NCI-H1930 (cell line): ENCODE measurements at places on chromosomes 13 and 19.

GRCh38 chr13:91369441-91369831 lies 21.9 kb downstream of the MIR17HG start:
- DNase-seq, result no peak

DNA sequence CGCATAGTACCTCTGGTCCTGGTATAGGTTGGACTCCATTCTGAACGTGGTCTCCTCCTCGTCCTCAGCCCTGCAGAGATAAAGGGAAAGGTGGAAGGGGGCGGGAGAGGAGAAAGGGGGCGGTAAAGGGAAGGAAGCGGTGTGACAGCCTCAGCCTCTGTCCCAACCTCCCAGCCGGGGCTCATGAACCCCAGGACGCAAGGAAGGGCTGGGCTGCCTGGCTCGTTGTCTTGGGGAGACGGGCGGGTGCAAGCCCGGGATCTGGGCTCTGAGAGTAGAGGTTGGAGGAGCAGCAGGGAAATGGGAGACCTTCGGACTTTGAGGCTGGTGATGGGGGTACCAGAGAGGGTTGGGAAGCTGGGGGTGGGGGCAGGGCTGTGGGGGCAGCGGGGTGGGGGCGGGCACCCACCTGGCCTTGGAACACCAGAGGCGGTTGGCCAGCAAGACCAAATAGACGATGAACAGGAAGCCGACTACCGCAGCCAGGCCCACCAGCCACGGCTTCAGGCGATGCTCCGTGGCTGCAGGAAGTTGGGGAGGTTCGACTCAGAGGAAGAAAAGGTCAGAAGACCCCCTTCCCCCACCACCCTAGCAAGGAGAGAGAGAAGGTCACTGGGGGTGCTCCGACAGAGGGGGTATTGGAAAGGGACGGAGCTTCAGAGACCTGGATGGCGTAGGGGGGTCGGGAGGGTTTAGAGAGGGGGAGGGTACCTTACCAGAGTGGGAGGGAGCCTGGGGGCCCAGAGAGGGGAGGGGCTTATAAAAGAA lies 1.7 kb downstream of the SMIM24 start:
- DNase-seq, result no peak

DNA sequence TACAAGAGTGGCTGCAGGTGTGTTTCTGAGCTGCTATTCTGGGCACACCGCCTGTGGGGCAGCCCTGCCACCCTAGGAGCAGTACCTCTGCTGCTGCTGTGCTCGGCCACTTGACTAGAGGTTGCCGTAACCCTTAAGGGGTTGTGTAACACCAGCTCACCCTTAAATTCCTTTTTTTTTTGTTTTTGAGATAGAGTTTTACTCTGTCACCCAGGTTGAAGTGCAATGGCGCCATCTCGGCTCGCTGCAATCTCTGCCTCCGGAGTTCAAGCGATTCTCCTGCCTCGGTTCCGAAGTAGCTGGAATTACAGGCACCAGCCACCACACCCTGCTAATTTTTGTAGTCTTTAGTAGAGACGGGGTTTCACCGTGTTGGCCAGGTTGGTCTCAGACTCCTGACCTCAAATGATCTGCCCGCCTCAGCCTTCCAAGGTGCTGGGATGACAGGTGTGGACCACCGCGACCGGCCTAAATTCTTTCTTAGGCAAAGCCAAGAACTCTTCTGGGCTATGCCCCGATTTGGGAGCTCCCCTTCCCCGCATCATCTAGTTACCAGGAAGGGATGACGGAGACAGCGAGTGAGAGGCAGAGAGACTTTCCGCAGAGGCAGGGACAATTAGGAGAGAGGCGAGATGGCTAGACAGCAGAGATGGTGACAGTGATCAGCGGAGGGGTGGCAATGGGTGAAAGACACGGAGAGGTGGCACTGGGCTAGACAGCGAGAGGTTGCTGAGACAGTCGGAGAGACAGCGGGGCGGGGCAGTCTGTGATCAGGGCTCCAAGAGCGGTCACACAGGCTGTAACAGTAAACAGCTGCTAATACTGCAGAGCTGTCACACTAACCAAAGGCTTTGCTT lies 4.4 kb upstream of the LILRA5 start:
- DNase-seq, result no peak

DNA sequence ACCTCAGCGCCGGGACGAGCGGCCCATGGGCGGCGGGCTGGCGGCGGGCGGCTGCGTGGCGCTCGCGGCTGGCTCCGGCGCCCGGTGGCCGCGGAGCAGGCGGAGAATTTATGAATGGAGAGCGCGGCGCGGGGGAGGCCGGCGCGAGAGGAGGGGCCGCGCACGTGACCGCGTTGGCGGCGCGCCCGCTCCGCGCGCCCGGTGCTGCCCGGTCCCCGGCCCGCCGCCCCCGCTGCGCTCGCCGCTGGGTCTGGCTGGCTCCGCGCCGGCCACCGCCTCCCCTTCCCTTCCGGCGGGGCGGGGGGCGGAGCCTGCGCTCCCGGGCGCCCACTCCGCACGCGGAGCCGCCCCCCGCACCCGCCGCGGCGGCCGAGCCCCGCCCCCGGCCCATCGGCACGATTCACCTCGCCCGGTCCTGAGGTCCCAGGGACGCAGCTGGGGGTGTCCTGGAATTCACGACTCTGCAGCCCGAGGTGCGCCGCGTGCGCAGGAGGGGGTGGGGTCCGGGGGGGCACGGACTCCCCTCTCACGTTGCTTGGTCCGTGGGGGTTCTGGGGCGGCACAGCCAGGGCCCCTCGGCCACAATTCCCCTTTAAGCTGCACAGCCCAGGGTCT lies at the start of gene CBARP:
Gene CBARP, minus strand, starts transcription at position 252 of the 615 bp plus-strand sequence. CDS start 1,905 bp downstream, outside the sequence.
- DNase-seq, result peak; percentile 48

GRCh38 chr19:49071860-49072547 lies 495 bp downstream of the KCNA7 start:
- DNase-seq, result peak; percentile 41

GRCh38 chr13:37139356-37139755 lies 33.9 kb upstream of the CSNK1A1L start:
- DNase-seq, result no peak

GRCh38 chr13:110338441-110339101 lies 31.5 kb downstream of the COL4A2 start:
- DNase-seq, result no peak

GRCh38 chr19:56314018-56314380 lies 640 bp downstream of the ZSCAN5A start:
- no peak for DNase-seq
